Islet precursor cell (in vitro differentiated cells): ENCODE measurements at places on chromosomes 4 and X.

- peak; percentile 56 for DNase-seq
Measured at GRCh38 chr4:15868111-15868510, 70.4 kb downstream of the FGFBP1 start.

DNA sequence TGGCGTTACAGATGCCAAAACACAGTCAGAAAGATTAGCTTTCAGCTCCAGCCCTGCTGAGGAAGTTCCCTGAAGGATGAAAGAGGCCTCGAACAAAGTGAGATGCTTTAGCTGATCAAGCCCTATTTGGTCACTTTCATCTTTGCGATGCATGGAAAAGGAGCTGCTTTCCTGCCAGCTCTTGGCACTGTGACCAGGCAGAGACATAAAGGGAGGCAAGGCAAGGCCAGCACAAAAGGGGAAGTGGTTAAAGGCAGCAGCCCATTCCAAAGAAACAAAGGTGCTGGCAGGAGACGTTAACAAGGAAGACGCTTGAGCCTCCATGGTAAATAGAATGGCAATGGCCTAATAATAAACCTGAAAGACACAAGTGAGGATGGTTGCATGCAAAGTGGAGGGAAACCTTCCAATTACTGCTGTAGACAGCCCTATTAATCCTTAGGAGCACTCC, 617.1 kb upstream of the INTU start:
- no peak for DNase-seq

DNA sequence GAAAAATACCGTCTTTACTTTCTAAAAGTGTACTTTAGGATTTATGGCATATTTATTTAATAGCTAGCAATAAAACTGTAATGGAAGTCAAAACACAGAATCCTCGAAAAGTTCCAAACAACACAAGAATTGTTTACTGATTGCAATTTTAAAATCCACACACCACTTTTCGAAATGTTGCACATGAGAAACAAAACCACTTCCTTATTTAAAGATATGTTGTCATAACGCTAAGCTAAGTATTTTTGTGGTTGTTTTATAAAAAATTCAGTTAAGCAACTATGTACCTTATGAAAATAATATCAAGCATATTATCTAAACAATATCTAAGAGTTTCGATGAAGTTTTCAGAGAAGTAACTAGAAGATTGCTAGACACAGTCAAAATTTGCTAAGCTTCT, 344 bp downstream of the TMPRSS11D start:
- no peak for DNase-seq

DNA sequence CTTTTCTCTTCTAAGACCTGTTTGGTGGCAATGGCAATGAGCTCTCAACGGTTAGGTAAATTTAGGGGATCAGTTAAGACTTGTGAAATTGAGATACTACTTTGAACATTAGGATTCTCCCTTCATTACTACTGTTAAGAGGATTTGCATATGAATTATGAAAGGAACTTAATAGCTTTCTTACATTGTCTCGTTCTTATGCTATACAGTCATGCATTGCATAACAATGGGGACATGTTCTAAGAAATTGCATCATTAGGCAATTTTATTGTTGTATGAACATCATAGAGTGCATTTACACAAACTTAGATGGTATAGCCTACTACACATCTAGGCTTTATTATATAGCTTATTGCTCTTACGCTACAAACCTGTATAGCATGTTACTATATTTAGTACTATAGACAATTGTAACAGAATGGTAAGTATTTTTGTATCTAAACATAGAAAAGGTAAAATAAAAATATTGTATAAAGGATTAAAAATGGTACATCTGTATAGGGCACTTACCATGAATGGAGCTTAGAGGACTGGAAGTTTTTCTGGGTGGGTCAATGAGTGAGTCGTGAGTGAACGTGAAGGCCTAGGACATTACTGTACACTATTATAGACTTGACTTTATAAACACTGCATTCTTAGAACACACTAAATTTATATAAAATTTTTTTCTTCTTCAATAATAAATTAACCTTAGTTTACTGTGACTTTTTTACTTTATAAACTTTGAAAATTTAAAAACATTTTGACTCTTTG, 62.5 kb downstream of the PAQR3 start:
- no peak for DNase-seq

DNA sequence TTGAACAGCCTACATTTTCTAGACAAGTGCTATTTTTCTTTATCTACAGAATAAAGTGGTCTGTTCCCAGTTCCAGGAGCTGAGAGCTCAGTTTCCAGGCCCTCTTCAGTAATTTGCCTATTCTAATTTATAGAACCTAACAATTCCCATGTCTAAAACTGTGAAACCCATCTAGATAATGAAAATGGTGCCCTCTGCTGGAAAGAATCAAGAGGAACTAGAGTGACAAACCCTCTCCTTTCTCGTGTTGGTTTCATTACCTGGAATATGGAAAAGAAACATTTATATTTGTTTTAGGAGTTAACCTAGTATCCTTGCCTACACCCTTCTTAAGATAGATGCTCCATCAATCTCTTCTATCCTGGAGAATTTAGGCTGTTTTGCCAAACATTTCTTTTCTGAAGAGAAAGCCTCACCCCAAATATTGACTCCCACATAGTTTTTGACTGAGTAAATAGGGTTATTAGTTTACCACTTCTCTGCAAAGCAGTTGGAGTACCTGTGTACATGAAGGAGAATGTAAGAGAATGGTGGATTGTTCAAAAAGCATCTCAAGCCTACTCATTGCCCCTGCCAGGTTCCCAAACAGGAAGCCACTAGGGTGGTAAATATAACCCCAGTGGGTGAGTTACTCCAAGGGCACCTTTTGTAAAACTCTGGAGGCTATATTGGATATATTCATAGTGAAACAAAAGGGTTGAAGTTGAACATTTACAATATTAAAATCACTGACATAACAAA, 121.6 kb downstream of the RASL11B start:
- no peak for DNase-seq

GRCh38 chr4:137659431-137659830, 127.1 kb upstream of the PCDH18 start:
- no peak for DNase-seq

- DNase-seq: peak; percentile 62
Measured at GRCh38 chr4:57100979-57101651, 9.1 kb downstream of the IGFBP7 start.

- no peak for DNase-seq
Measured at GRCh38 chr4:109648266-109648996, 54.8 kb downstream of the CASP6 start.

- no peak for DNase-seq
Measured at GRCh38 chr4:47873877-47874541, 36.1 kb upstream of the CORIN start.

GRCh38 chr4:159598602-159599001, 495.7 kb downstream of the RAPGEF2 start:
- no peak for DNase-seq

DNA sequence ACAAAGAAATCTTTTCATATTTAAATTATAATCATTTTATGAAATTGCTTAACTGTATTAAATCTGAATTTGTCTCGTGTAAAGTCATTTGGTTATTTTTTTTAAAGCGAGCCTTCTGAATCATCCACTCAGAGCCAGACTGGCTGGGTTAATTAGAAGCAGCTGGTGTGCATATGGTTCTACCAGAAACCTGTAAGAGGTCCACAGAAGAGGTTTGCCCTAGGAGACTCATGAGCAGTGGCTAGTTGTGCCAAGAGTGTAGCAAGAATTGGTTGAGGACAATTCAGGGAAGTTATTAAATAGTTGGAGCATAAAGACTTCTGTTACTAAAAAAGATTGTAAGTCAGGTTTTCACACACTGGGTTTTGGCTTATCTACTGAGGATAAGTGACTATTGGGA, 267.4 kb downstream of the IL1RAPL2 start:
- DNase-seq: no peak

DNA sequence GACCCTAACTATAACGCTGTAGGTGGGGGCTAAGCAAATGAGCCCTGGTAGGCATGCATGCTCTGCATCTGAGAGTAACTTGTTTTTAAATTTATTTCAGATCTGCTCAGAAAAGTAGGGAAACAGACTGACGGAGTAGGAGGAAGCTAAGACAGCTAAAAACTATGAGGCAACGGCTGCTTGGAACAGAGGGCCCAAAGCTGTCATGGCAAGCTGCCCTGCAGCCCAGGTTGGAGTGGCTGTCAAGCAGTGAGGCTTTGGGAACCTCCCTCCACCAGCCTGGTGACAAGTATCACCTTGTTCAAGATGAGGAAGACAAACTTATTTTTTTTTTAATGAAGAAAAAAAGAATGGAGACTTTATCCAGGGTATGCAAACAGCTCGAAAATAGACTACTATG, 439.8 kb downstream of the NLGN4X start:
- no peak for DNase-seq

DNA sequence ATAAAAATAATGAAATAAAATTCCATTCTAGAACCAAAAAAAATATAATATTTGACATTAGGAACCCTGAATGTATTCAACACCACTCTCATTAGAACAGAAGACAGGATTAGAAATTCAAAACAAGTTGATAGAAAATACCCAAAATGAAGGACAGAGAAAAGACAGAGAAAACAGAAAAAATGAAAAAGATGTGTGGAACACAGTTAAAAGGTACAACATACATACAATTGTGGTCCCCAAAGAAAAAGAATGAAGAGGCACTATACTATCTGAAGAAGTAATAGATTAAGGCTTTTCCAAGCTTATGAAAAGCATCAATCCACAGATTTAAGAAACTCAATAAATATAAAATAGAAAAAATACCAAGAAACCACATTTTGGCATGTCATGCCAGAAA, 16.4 kb downstream of the ANKRD50 start:
- DNase-seq: no peak

DNA sequence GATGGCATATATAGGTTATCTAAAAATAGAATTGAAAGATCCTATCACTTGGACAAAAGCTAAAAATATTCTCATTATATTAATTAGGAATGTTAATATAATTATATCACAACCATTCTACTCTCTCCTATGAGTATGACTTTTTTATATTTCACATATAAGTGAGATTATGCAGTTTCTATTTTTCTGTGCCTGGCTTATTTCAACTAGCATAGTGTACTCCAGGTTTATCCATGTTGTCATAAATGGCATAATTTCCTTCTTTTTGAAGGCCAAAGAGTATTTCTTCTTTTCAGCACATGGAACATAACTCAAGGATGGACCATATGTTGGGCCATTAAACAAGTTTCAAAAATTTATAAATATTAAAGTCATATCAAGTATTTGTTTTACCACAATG, 421.2 kb upstream of the CTSO start:
- DNase-seq: no peak

DNA sequence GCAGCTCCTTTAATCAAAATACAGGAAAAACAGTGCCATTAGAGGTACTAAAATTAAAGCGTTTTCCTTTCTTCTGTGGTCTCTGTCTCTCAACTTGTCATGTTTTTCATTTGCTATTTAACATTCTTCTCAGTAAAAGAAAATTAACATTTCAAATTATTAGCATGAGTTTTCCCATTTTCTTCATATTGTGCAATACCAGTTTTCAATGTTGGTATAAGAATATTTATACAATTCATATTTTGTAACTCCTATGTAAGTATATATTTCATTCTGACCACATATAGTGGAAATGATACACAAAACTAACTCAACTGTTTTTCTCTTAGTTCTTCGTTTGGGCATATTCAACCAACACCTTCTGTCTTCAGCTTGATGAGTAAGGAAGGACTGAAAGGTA, 308.3 kb downstream of the HS3ST1 start:
- no peak for DNase-seq

DNA sequence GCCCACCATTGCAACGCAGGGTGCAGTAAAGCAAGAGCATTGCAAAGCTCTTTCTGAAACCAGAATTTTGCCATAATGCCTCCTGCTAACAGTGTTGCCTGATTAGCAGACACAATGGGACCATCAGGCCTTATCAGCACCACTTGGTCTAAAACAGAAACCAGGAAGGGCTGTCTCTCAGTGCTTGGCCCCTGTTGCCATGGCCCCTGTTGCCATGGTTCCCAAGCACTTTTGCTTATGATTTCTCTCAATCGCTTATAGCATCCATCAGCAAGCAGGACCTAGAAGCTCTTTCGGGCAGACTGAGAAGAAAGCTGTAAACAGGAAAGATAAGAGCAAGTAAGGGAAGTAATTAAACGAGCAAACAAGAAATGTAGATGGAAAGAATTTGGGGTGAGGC, 36.8 kb downstream of the RTL5 start:
- no peak for DNase-seq

DNA sequence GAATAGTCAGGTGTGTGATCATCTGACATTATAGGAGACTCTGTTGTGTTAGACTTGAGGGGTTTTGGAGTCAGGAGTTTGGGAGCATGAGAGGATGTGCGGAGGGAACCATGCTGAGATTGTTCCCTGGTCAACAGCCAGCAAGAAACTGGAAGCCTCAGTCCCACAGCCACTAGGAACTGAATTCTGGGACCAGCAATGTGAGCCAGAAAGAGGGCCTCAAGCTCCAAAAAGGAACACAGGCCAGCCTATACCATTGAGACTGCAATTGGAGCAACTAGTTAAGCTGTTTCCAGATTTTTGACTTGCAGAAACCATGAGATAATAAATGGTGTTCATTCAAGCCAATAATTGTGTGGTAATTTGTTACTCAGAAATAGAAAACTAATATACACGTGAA, 8.7 kb upstream of the ADH1B start:
- DNase-seq: no peak

DNA sequence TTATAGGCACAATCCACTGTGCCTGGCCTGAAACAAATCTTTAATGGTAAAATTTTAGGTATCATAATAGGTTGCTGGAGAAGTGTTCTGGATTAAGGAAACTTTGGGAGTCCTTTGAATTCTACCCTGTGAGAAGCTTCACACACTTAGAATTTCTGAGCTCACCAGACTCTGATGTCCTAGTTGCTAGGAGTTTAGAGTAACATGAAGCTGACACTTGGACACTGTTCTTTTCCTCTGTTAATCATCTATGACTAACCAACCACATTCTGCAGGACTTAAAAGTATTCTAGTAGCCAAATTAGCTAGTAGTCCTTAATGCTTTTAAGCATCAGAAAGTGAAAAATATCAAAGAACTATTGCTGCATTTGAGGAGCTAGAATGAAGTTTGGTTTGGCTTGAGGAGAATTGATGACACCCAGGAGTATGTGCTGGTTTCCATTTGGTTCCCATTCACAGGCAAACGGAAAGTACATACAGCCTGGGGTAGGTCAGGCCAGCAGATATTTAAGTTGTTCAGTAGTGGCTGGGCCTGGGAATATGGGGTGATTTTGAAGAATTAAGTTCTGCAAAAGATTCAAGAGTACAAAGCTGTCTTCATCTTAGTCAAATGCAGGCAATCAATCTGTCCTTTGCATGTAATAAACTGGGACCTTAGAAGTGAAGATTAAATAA, 38.8 kb upstream of the IGFBP7 start:
- no peak for DNase-seq

- no peak for DNase-seq
Measured at GRCh38 chr4:27350161-27350560, 489.5 kb downstream of the STIM2 start.
